Lung (tissue), 17 donors: ENCODE measurements at places on chromosomes 6 and 20. TPM values are rescaled to one million over a fixed set of nuclear protein-coding genes. Genes with fewer than 3 reads are reported as not detected.
A peak's percentile ranks its signal among the peaks of the same experiment; 100 is the strongest.

DNA sequence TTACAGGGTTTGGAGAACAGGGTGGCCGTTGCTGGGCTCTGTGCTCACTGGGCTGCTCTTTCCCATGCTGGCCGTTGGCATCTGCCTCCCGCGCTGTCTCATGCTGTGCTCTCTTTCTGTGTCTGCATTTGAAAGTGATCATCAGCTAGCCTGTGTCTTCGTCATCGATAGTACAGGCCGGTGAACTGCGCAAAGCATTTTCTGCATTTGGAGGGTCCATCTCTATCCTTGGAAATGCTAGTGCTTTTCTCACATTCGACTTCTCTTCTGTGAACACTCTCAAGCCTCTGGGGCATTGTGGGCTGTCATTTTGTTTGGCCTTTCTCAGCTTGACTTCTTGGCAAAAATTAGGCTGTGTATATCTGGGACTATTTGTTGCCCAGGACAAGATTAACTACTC, 6.8 kb upstream of the SNHG17 start:
- no peaks in the 10 kb centered on the region for H3K36me3 ChIP-seq
- no peaks in the 10 kb centered on the region for H3K4me1 ChIP-seq
- no peak overlapping the region for H3K27ac ChIP-seq
- H3K4me3 ChIP-seq = no peak overlapping the region

DNA sequence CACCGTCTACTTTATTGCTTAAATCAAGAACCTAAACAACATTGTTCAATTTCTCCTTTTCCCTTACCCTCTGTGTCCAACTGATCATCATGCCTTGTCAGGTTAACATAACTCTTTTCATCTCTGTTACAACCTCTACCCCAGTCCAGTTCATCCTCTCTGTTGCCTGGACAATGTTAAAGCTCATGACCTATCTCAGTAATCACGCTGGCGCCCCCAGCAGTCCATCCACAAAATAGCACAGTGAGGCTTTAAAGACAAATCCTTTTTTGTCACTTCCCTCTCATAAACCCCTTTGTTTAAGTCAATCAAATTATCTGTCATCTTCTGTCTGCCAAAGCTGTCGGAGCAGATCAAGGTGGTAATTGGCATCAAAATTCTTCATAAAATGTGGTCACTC, 140.1 kb downstream of the QKI start:
- H3K4me1 ChIP-seq = no peaks in the 10 kb centered on the region
- no peak overlapping the region for H3K27ac ChIP-seq
- peaks cover 10% of the 10 kb centered on the region for H3K36me3 ChIP-seq
- no peaks in the 10 kb centered on the region for H3K27me3 ChIP-seq
- H3K4me3 ChIP-seq = no peak overlapping the region

GRCh38 chr6:150499882-150500312, 99.8 kb upstream of the PLEKHG1 start:
- DNase-seq = no peak
- H3K4me3 ChIP-seq = no peak overlapping the region
- H3K27ac ChIP-seq = no peak overlapping the region

DNA sequence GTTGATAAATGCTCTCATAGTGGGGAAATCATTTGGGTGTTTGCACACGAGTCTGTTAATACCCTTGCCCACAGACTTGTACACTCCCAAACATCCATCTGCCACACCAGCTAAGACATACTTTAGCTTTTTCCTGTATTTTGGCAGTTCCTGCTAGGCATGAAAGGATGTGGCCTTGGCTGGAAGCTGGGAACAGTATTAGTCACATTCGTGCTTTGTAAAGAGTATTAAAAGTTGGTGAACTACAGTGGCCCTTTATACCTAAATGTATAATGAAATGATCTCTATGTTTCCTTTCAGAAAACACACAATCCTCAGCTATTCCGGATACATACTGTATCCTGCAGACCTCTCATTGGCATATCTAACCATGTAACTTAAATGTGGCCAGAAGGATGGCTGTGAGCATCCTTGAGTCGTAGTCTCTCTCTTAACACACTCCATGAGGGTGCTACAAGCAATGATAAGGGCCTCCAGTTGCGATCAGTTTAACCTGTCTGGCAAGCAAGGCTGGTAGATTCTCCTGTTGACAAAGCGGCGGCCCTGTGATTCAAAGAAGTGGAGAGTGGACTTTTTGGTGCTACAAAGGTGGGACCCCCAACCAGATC, 1.5 kb downstream of the LEMD2 start:
- H3K4me3 ChIP-seq = no peak overlapping the region
- peaks cover 35% of the 10 kb centered on the region for H3K4me1 ChIP-seq
- no peak for DNase-seq
- H3K27ac ChIP-seq = peak overlapping the region; percentile 100
- peaks cover 41% of the 10 kb centered on the region for H3K36me3 ChIP-seq

GRCh38 chr20:25065625-25066338, 7.8 kb upstream of the ACSS1 start:
- DNase-seq = peak; percentile 60
- no peak overlapping the region for H3K4me3 ChIP-seq
- no peaks in the 10 kb centered on the region for H3K27me3 ChIP-seq
- H3K4me1 ChIP-seq = no peaks in the 10 kb centered on the region
- H3K36me3 ChIP-seq = no peaks in the 10 kb centered on the region
- H3K27ac ChIP-seq = no peak overlapping the region

- peaks cover 3% of the 10 kb centered on the region for H3K36me3 ChIP-seq
- no peak overlapping the region for H3K4me3 ChIP-seq
- DNase-seq = no peak
- no peaks in the 10 kb centered on the region for H3K27me3 ChIP-seq
These were observed 28.3 kb downstream of the SLC2A4RG start for GRCh38 chr20:63767886-63768285.

- H3K4me1 ChIP-seq = no peaks in the 10 kb centered on the region
- peaks cover 3% of the 10 kb centered on the region for H3K27me3 ChIP-seq
- no peak for DNase-seq
- no peaks in the 10 kb centered on the region for H3K36me3 ChIP-seq
These were observed 56.2 kb upstream of the PREP start for GRCh38 chr6:105459049-105459448.

STX11 gene
- 45.4 TPM for total RNA-seq

RAB22A gene
- 19.5 TPM for total RNA-seq

SLC26A8 gene
- 0.61 TPM for total RNA-seq

HDGFL1 gene
- total RNA-seq = not detected

CEP162 gene
- total RNA-seq = 25.6 TPM
